Stimulated activated naive CD8-positive, alpha-beta T cell treated with anti-CD3 and anti-CD28 coated beads, Interleukin-15, Interleukin-2, amounts not matched to agents 100 U/mL and 50 U/mL, for 24 hours (primary cell): ENCODE measurements at places on chromosomes 3 and 15.

DNA sequence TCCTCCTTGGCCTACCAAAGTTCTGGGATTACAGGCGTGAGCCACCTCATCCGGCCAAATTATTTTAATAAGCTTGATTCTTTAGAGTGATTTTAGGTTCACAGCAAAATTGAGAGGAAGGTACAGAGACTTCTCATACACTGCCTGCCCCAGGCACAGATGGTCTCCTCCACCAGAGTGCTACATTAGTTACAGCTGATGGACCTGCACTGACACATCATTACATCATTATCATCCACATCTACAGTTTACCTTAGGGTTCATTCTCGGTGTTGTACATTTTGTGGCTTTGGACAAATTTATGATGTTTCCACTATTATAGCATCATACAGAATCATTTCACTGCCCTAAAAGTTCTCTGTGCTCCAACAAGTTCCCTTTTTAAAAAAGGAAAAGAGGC is 4.4 kb upstream of the VPS8 start:
- DNase-seq, result no peak

GRCh38 chr15:37015035-37015434 is 85.3 kb downstream of the MEIS2 start:
- DNase-seq, result no peak

DNA sequence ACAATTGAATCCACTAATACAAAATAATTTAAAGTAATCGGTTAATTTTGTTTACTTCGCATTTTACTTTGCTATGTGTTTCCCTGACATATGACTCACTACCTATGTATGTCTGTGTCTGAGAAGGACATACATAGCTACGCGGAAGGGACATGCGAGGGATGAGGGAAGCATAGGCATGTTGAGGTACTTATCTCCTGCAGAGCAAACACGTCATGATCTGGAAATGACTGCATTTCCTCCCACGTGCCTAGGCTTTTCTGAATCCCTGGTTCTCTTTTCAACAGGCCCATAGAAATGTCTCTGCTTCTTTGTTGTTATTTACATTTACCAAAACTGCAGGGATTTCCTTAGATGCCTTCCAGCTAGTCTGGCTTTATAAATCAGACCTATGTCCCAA is 27.5 kb downstream of the ALCAM start:
- DNase-seq, result no peak

- no peak for DNase-seq
These were observed 22.2 kb downstream of the MME start for GRCh38 chr3:155102329-155102728.

GRCh38 chr15:63979262-63979793 is 67.0 kb downstream of the DAPK2 start:
- no peak for DNase-seq

DNA sequence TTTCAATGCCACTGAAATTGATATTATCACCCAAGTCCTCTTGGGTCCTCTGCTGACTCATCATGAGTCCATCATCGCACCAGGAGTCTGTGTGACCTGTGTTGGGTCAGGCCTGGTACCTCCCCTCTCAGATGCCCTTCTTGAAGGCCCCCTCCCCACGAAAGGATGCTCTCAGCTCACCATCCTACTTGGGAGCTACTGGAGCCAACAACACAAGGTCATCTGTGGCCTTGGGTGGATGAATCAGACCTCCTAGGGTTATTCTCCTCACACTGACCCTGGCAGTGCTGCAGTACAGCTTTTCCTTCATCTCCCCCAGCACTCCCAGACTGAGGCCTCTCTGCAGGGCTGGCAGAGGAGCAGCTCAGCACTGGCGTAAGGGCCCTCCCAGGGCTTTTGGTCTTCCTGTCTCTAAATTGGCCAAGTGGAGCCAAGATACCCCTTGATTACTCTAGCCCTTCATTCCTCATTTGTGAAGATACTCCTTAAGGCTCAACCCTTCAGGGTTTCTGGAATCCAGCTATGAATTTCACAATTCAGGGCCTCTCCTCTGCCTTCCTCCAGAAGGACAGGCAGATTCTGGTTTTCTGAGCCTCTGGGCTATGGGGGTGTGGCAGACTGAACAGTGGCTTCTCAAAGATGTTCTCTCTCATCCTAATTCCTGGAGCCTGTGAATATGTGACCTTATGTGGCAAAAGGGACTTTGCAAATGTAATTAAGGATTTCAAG is 80.7 kb upstream of the GSK3B start:
- no peak for DNase-seq

GRCh38 chr3:117887901-117888300 is 1146.7 kb downstream of the IGSF11 start:
- DNase-seq, result no peak

GRCh38 chr3:690770-691169 is 402.1 kb upstream of the CNTN6 start:
- no peak for DNase-seq

DNA sequence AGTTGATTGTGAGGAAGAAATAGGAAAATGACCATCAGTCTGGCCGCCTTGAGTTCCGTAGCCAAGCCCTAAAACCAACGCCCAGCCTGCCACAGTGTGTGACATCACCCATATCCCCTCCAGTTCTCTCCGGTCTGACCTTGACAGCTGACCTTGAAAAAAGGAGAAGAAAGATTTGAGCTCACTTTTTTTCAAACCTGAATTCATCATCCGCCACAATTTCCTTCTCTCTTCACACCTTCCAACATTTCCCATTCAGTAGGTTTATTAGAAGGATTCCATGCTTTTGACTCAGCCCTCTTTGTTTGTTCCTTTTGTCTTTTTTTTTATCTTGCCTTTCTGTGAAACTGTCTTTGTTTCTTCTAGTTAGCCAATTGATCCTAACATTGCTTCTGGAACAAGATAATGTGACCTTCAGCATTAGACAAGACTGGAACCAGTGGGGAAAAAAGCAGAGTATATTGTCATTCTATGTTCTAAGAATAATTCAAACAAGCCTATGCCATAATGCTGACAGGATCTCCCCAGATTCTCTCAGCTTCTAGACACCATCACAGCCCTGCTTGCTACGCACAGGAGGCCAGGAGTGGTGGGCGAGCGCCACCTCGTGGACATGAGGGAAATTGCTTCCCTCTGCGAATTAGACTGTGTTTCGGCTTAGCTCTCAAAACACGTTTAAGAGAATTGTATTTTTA is 283.1 kb downstream of the FGF12 start:
- peak; percentile 63 for DNase-seq

DNA sequence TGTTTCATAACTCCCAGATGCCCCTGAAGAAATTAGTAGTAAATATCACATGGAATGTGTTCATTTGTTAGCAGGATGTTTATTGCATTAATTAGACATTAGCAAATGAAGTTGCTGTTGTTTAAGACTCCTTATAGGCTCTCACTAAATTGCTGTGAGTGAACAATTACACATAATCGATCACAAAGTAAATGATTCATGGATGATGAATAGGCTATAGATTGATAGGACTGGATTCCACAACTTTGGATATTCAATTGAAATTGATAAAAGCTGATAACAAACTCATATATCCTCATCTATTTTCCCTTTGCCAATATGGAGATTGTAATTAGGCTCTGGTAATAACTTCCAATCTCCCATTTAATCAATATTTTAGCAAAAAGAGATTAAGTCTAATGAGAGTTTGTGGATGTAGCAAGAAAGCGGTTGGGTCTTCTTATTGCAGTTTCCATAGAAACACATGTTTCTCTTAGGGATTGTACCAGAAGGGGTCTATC is 555.5 kb downstream of the ROBO2 start:
- no peak for DNase-seq

DNA sequence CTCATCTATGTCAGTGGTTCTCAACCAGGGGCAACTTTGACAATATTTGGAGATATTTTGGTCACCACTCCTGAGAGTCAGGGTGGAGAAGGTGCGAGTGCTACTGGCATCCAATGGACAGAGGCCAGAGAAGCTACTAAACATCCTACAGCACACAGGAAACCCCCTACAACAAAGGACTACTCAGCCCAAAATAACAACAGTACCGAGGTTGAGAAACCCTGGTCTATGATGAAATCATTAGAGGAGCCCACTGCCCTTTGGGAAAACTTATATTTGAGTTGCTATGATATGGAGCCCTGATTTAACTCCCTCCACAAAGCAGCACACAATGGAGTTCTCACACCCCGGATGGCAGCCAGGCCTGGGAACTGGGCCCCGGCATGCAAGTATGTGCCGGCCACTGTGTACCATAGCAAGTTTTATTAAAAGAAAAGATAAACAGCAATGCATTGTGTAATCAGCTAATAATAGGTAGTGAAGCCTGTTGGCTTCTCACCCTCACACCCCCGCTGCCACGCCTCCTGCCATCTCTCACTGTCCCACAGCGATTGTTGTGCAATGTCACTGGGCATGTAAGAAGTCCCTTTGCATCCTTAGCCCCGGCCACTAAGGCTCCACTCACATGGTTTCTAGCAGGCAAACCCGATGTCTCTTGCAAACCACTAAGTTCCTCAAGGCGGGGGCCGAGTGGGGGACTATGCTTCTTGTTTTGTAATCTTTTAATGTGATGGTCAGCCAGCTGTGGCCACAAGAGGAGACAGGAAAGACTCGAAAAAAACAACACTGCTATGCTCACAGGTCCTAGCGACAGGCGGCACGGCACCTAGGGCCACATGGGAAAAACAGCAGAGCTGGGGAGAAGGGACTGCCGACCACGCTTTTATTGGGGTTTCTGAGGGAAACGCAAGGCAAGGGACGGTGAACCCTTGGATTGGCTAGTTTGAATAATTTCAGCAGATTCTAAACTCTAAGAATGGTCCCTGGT is 110.0 kb downstream of the AQP9 start:
- DNase-seq, result no peak

- DNase-seq, result peak; percentile 21
These were observed 995 bp downstream of the CHST14 start for GRCh38 chr15:40471808-40472150.

DNA sequence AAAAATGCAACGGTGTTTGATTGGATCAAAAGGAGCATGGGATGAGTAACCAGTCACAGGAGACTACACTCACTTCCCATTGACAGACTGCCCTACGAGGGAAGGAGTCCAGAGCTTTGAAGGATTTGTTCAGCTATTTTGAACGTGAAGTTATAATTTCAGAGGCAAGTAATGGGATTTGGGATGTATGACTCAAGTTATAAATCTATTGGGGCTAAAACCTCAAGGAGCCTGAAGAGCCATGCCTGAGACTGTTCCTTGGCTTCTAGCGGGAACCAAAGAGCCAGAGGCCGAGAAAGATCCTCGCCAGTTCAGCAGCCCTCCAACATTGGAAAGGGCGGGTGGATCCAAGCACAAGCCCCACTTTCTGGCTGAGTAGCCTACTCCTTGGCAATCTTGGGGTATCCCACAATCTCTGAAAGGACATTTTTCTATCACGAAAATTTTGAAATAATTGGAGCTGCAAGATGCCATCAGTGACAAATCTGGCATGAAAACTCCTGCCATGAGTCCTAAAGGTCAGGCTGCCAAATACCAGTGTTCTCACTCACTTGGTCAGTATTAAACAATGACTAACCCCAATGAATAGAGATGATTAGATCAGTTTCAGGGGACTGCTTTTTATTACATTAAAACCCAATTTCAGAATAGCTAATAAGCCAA is 48.6 kb upstream of the SLCO2A1 start:
- no peak for DNase-seq

- no peak for DNase-seq
These were observed 18.5 kb downstream of the ITPR1 start for GRCh38 chr3:4511491-4512262.

DNA sequence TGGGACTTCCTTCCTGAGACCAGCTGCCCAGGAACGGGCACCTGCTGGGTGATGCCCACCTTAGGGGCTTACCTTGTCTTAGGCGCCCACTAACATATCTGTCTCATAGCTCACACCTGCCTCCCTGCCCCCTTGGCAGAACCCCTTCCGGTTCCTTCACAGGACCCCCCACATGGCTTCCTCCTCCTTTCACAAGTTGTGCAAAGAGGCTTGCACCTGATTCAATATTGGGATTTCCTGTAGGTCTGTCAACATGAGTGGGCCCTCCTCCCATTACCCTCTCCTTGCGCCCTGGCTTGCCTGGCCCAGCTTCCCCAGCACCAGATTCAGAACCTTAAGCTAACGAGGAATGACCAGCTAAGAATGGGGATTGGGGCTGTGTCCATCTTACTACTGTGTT is 633 bp downstream of the THPO start:
- no peak for DNase-seq
